ENCODE measurements at places on chromosomes 4 and X.

GRCh38 chrX:16186380-16187007, 19.2 kb downstream of the MAGEB17 start:
- DNase-seq, result no peak

- DNase-seq, result no peak
These were observed 163.7 kb downstream of the SHOX start for GRCh38 chrX:794311-794710.

DNA sequence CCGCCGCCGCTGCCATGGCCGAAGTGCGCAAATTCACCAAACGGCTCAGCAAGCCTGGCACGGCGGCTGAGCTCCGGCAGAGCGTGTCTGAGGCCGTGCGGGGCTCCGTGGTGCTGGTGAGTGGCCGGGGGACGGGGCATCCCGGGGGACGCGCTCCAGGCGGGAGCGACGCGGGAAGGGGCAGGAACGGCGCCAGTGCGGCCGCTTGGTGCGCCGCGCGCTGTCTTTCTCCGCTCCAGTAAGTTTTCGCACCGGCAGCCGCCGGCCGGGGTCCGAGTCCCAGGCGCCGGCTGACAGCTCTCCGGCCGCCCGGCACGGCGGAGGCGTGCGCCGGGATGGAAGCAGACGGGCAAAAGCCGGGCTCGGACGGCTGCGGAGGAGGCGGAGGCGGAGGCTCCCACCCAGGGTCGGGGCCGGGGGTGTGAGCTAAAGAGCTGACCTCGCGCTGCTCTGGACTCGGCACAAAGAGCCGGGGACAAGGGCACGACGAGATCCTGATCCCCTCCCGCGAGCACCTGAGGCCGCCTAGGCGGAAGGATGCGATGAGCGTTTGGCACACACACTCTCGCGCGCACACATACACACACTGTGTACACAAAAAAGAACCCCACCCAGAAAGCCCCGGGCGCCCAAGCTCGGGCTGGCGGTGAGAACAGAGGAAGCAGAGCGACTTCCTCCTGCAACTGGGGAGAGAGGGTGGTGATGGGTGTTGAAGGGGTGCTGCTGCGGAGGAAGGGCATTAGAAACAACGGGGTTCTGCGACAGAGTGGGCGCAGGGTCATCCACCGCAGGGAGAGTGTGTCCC, 545 bp downstream of the DOCK11 start:
- DNase-seq, result peak; percentile 86

DNA sequence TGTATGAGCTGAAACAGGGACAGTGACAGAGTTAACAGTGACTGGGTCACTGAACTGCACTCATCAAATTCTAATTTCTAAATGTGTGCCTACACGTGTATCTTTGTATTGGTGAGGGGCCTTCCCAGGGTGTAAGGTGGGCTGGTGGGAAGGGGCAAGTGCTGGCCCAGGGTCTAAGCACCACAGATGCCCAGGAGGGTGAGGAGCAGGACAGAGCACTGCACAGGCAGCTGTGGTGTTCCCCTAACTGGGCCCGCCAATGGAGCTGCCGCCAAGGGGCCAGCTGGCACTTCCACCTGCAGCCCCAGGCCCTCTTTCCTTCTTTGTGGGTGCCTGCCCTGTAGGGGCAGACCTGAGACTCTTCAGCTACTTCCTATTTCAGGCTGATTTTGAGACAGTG, 349.9 kb downstream of the ARHGAP10 start:
- DNase-seq, result no peak

GRCh38 chr4:114304567-114304966, 294.0 kb upstream of the UGT8 start:
- no peak for DNase-seq

DNA sequence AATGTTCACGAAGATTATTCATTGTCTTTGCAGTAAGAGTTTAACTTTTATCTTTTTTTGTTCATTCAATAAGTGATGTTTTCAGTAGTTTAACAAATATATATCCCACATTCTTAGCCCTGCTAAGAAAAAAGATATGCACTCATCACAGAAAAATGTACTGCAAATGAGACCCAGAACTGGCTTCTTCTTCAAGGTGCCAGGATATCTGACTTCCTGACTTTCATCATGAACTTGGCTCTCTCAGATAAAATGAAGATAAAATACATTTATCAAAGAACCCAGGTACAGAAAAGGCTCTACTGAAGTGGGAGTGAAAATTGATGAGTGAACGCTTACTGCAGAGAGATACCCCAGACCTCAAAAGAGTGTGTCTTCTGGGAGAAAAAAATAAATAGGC, 177.8 kb upstream of the DKK2 start:
- DNase-seq, result no peak

DNA sequence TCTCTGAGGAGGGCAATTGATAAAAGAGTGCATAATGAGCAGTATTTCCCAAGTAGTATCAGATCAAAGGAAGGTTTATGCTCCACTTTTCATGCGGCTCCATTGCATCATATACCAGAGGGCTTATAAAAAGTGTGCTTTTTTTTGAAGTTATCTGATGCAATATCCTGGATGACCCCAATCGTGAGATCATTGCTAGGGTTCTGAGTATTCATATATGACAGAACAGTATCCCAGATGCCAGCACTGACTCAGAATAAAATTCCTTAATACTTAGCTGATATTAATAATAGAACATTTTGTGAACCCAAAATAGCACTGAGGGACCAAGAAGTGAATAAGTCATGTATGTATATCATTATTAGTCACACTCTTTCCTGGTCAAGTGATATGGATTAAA, 945.5 kb upstream of the AGA start:
- no peak for DNase-seq

- DNase-seq, result no peak
These were observed 64.5 kb downstream of the GPC4 start for GRCh38 chrX:133350751-133351150.

- no peak for DNase-seq
These were observed 48.7 kb downstream of the HDX start for GRCh38 chrX:84453351-84454246.

Data from CD4-positive, alpha-beta T cell treated with Interleukin-10 for 1 hour (primary cell).